ENCODE measurements at places on chromosomes 4 and X. TPM values are rescaled to one million over a fixed set of nuclear protein-coding genes. Genes with fewer than 3 reads are reported as not detected.

The IGSF1 gene
- 0.70 TPM for total RNA-seq

- no peak for DNase-seq
Observed at GRCh38 chr4:155249016-155249566, 40.7 kb downstream of the NPY2R start.

GRCh38 chr4:45215976-45216542 lies 489.7 kb upstream of the GNPDA2 start:
- DNase-seq = no peak

- DNase-seq = no peak
Observed at GRCh38 chr4:185018834-185019455, 655 bp downstream of the HELT start.

The STARD8 gene
- total RNA-seq = 8.2 TPM

The RRH gene
- not detected for total RNA-seq

DNA sequence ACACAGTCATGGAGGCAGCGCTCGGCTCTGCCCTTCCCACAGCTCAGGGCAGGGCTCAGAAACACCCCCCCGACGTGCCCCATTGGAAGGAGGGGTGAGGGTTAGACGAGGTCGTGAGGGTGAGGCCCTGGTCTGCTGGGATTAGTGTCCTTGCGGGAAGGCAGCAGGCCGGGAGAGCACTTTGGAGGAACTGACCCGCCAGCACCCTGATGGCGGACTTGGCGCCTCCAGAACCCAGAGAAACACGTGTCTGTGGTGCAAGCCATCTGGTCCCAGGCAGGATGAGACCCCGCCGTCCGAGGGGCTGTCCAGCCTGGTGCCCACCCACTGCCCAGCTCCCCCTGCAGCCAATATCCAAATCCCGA lies 26.3 kb downstream of the TACC3 start:
- no peak for DNase-seq

Measured in renal cortical epithelial cell (primary cell).